ENCODE measurements at places on chromosomes 2 and 18. TPM values are rescaled to one million over a fixed set of nuclear protein-coding genes. Genes with fewer than 3 reads are reported as not detected.

MYO5B gene
- 0.29 TPM for total RNA-seq

DSG2 gene
- total RNA-seq: 8.2 TPM

VWC2L gene
- total RNA-seq: 0.21 TPM

GPAT2 gene
- total RNA-seq: 5.3 TPM

ARHGAP15 gene
- 8.9 TPM for total RNA-seq

UGT1A4 gene
- total RNA-seq: not detected

CRYBA2 gene
- not detected for total RNA-seq

ABI2 gene
- 62.0 TPM for total RNA-seq

NT5C1B gene
- not detected for total RNA-seq

TRIM43B gene
- not detected for total RNA-seq

FEV gene
- total RNA-seq: not detected

REG1B gene
- total RNA-seq: not detected

All from uterus (tissue), 4 donors.